Activated CD8-positive, alpha-beta memory T cell treated with anti-CD3 and anti-CD28 coated beads for 4 hours (primary cell): ENCODE measurements at places on chromosomes 6 and 20.

DNA sequence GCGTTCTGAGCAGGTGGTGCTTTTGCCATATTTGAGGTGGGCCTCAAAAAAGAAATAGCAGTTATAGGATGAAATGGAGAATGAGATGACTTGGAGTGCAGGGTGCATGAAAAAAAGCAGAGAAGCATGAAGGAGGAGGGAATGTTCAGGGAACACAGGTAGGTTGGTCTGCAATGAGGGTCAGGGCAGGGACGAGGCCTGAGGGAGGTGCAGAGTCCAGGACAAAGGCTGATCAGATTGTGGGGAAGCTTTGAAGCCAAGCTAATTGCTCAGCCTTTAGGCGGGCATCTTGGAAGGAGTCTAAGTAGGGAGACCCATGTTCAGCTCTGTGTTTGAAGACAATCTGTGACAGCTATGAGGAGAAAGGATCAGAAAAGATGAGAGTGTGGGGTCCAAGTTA is 12.0 kb downstream of the TRAM2 start:
- DNase-seq, result no peak

- no peak for DNase-seq
These were observed 159.3 kb downstream of the CD83 start for GRCh38 chr6:14276667-14277404.

DNA sequence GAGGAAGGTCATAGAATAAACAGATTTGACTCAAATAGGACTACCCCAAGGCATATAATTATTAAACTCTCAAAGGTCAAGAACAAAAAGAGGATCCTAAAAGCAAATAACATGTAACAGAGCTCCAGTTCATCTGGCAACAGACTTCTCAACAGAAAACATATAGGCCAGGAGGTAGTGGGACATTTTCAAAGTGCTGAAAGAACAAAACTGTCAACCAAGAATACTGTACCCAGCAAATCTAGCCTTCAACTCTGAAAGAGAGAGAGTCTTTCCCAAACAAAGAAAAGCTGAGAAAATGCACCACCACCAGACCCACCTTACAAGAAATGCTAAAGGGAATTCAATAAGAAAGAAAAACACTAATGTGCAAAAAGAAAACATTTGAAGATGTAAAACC is 11.9 kb downstream of the NQO2 start:
- no peak for DNase-seq

DNA sequence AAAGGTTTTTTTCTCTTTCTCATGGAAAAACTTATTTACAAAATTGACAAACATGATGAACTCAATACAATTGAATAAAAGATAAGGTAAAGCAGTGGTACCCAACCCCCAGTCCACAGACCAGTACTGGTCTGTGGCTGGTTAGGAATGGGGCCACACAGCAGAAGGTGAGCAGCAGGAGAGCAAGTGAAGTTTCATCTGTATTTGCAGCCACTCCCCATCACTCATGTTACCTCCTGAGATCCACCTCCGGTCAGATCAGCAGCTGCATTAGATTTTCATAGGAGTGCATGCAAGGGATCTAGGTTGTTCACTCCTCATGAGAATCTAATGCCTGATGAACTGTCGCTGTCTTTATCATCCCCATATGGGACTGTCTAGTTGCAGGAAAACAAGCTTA is 47.5 kb downstream of the HMGCLL1 start:
- no peak for DNase-seq

DNA sequence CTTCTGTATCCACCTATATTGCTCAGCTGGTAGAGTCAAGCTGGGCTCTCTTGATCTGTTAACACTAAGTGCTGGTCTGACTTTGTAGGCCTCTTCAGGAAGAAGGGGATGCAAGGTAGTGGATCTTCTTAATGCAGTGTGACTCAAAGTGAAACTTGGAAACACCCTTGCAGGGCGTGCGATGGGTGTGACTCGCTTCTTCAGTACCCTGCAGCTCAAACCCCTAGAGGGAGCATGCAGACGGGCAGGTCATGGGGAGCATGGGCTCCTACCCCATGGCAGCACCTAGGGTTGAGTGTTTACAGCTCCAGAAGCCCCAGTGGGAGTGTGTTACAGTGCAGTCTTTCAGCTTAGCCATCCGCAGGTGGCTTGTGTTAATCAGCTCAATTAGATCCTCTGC is 757 bp upstream of the SAMD3 start:
- no peak for DNase-seq

GRCh38 chr20:17985388-17986018 is 16.7 kb downstream of the MGME1 start:
- no peak for DNase-seq

DNA sequence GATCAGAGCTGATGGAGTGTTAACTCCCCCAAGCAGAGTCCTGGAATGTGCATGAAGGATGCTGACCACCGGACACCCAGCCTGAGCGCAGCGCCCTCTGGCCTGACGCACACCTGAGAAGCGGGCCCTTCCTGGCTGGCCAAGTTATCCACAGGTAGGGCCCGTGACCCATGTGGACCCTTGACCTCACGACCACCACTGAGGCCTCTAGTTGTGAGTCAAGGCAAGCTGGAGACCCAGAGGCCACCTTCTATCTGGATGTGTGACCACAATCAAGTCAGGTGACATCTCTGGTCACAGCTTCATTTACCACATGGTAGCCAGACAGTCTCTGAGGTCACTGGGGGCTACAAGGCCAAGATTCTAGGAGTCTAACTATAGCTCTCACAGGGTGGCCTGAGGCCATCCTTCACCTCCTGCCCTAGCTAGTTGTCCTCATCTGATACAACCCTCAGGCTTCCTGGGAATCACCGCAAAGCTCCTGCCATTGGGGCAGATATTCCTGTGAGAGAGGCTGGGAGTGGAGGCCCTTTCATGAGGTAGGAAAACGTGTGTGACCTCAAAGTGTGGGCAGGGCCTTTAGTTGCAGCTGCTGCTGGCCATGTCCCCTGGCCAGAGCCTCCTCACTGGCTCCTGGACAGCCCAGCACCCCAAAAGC is 53.1 kb downstream of the DSTN start:
- DNase-seq, result no peak

DNA sequence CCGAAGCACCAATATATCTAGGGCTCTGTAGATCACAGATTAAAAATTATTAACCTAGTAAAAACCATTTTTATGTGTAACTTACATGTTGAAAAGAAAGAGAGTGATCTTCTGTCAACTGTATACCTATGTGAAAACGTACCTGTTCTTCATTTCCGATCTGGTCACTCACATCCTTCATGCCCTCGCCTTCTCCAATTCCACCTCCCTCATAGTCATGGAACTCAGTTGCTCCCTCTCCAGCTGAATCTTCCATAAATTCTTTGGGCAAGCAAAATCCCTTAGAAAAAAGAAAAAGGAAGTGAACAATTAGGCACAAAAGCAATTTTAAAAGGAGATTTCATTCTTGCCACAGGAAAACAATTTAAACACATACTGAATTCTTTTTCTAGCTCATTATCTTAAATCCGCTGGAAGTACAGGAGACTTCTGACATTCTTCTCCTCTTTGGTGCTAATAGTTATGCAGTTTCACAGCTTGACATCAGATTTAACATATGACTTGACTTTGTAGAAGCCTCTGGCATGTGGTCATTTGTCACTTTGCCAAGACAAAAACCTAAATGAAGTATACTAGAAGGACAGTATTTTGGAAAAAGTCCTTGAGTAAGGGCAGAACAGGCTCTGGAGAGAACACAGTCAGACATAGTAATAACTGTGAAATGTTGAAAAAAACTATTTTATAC is 29.5 kb upstream of the LYRM2 start:
- no peak for DNase-seq

GRCh38 chr6:118134206-118134605 is 227.1 kb downstream of the SLC35F1 start:
- no peak for DNase-seq

- DNase-seq, result no peak
These were observed 158.8 kb downstream of the FOXA2 start for GRCh38 chr20:22425344-22426295.

DNA sequence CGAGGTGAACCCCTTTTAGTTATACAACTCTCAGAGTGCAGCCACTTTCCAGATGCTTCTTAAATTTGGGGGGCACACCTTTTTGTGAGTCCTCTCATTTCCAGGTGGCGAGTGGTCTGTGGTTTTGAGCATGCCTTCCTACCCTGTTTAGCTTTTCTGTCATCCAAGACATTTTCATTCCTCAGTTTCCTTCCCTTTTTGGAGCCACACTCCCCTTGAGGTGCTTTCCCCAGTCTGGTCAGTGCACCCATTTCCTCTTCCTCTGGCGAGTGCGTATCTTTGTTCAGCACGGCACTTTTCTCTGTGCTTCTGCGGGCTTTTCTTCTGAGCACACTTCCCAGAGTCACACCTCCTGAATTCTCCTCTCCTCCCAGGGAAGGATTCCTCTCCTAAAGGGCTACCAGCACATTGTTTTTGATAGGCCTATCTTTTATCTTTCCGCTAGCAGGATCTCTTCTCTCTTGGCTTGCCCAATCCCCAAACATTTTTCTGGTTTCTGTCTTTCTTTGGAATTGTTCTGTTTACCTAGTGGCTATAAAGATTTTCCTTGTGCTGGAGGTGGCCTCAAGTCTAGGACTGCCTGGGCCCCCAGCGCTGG is 1.4 kb downstream of the PHF20 start:
- DNase-seq, result no peak

GRCh38 chr6:150312844-150313584 is 55.8 kb upstream of the IYD start:
- no peak for DNase-seq

GRCh38 chr6:38018755-38019165 is 199.2 kb downstream of the ZFAND3 start:
- no peak for DNase-seq

GRCh38 chr6:503610-504362 is 112.2 kb downstream of the IRF4 start:
- DNase-seq, result no peak

DNA sequence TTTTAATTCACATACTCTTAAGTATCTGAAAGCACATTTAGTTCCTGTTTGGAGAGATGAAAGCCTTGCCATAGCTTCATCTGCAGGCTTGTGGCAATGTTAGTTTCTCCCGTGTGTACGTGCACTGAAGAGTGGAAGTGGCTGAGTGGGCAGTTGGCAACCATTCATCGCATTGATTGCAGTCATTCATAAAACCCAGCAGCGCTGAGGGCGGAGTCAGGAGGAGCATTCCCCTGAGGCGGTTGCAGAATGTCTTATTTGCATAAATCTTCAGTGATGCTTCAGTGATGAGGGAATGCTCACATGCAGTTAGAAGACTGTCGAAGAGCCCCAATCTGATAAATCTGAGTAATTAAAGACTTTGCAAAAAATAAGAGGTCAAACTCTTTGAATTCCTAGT is 79.1 kb downstream of the RIMS1 start:
- no peak for DNase-seq

DNA sequence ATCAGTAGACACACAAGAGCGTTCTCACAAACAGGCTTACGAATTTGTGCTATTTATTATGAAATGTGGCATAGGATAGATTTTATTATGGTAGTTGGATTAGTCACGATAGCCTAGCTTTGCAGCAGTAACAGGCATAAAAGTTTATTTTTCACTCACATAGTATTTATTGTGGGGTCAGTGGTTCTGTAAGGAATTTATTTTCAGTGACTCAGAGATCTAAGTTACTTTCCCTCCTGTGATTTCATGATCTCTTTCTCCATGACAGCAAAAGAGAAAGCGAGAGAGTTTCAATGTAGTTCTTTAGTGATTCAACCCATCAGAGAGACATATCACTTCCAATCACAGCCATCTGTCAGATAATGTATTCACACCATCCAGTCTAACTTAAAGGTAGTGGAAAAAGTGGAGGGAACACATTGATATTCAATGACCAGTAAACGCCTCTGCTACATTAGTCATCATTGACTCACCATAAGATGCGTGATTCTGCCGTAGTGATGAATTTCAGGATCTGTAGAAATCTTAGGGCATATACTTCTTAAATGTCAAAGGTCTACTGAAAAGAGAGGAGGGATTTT is 605.5 kb downstream of the HDGFL1 start:
- no peak for DNase-seq
